Thoracic aorta (tissue), 2 donors: ENCODE measurements at places on chromosomes 16 and 17. TPM values are rescaled to one million over a fixed set of nuclear protein-coding genes. Genes with fewer than 3 reads are reported as not detected.

DNA sequence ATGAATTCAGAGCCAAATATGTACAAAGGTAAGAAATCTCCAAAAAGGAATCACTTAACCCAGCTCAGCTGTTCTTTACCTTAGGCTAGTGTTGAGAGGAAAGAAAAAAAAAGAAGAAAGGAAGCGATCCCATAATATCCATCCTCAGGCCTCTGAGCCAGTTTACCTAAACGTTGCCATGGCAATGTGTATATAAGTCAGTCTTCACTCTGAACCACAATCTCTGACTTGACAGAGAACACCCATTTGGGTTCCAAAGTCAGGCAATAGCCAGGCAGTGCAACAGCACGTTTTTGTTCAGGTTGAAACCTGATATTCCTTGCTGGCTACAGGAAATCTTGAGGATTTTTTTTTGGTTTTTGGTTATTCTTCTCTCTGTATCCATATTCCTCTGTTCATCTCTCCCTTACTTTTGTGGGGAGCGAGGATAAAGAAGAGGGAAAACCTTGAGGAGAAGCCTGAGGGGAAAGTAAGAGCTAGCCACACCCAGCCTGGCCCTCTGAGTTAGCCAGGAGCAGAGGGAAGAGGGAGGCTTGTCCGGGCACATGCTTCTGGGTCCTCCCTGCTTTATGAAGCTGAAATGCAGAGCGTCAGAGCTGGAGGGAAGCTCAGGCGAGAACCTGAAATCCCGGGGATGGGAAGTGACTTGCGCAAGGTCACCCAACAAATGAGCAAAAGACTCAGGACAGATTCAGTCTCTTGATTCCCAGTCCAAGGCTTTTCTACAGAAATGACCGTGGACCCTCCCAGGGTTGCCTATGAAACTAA, 152.7 kb downstream of the SOX9 start:
- no peaks in the 10 kb centered on the region for H3K4me1 ChIP-seq
- no peak overlapping the region for H3K27ac ChIP-seq
- no peak overlapping the region for H3K4me3 ChIP-seq
- H3K27me3 ChIP-seq, result no peaks in the 10 kb centered on the region
- H3K36me3 ChIP-seq, result no peaks in the 10 kb centered on the region

GRCh38 chr16:80006241-80007215, 406.0 kb upstream of the MAF start:
- H3K27ac ChIP-seq, result no peak overlapping the region
- H3K27me3 ChIP-seq, result no peaks in the 10 kb centered on the region
- no peaks in the 10 kb centered on the region for H3K36me3 ChIP-seq
- no peak for DNase-seq
- H3K4me1 ChIP-seq, result no peaks in the 10 kb centered on the region

GRCh38 chr17:73071066-73071999, 21.2 kb downstream of the SLC39A11 start:
- peaks cover 15% of the 10 kb centered on the region for H3K4me1 ChIP-seq
- H3K36me3 ChIP-seq, result peaks cover 8% of the 10 kb centered on the region
- no peak overlapping the region for H3K27ac ChIP-seq

GRCh38 chr17:2406903-2407790, 6.3 kb upstream of the MNT start:
- no peaks in the 10 kb centered on the region for H3K36me3 ChIP-seq
- H3K4me1 ChIP-seq, result peaks cover 53% of the 10 kb centered on the region
- peak overlapping the region; percentile 99 for H3K27ac ChIP-seq
- DNase-seq, result peak; percentile 76
- no peaks in the 10 kb centered on the region for H3K27me3 ChIP-seq

DNA sequence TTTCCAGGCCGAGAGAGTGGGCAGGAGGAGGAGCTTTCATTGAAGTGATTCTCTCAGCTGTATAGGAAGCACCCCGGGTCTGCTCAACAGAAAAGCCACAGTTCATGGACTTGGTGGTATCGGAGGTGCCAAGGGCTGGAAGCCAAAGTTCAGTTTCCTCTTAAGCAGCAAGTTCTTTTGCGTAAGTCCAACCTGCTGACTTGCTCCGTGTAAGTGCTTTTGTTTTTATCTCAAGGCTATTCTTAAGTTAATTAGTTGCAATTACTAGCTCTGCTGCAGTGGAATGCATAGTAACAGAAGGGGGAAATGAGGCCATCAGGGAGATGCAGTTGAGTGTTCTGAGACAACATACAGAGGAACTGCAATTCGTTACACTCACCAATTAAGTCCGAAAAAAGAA, 44.6 kb downstream of the SMIM36 start:
- no peak overlapping the region for H3K27ac ChIP-seq
- H3K4me1 ChIP-seq, result no peaks in the 10 kb centered on the region
- DNase-seq, result no peak
- no peaks in the 10 kb centered on the region for H3K36me3 ChIP-seq
- no peak overlapping the region for H3K4me3 ChIP-seq
- no peaks in the 10 kb centered on the region for H3K27me3 ChIP-seq

- no peaks in the 10 kb centered on the region for H3K4me1 ChIP-seq
- no peak overlapping the region for H3K27ac ChIP-seq
- H3K36me3 ChIP-seq, result peaks cover 59% of the 10 kb centered on the region
- H3K4me3 ChIP-seq, result no peak overlapping the region
- no peak for DNase-seq
Observed at GRCh38 chr17:75492555-75493168, 22.7 kb downstream of the CASKIN2 start.

GRCh38 chr17:64103391-64104364, 26.3 kb downstream of the ERN1 start:
- DNase-seq, result no peak
- H3K4me3 ChIP-seq, result no peak overlapping the region
- no peaks in the 10 kb centered on the region for H3K27me3 ChIP-seq
- H3K27ac ChIP-seq, result no peak overlapping the region

DNA sequence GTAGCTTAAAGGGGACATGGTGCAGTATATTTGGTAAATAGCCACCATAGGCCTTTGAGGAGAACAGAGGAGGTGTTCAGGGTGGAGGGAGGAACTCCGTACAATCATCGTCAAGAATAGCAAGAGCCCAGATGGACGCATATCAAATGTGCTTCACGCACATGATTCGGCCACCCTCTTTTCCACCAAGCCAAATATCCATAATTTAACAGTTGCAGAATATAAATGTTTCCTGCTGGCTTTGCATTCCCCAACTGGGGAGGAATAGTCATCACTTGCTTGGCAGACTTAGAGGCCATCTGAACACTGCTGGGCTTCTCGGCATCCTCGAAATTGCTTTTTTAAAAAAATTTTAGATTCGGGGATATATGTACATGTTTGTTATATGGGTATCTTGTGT, 111.9 kb upstream of the ERCC4 start:
- no peak overlapping the region for H3K27ac ChIP-seq
- no peak overlapping the region for H3K4me3 ChIP-seq
- H3K27me3 ChIP-seq, result no peaks in the 10 kb centered on the region
- DNase-seq, result no peak
- no peaks in the 10 kb centered on the region for H3K4me1 ChIP-seq

GRCh38 chr16:68382296-68382718, 66.0 kb downstream of the SMPD3 start:
- H3K36me3 ChIP-seq, result no peaks in the 10 kb centered on the region
- H3K27me3 ChIP-seq, result no peaks in the 10 kb centered on the region
- H3K4me3 ChIP-seq, result no peak overlapping the region
- no peaks in the 10 kb centered on the region for H3K4me1 ChIP-seq

DNA sequence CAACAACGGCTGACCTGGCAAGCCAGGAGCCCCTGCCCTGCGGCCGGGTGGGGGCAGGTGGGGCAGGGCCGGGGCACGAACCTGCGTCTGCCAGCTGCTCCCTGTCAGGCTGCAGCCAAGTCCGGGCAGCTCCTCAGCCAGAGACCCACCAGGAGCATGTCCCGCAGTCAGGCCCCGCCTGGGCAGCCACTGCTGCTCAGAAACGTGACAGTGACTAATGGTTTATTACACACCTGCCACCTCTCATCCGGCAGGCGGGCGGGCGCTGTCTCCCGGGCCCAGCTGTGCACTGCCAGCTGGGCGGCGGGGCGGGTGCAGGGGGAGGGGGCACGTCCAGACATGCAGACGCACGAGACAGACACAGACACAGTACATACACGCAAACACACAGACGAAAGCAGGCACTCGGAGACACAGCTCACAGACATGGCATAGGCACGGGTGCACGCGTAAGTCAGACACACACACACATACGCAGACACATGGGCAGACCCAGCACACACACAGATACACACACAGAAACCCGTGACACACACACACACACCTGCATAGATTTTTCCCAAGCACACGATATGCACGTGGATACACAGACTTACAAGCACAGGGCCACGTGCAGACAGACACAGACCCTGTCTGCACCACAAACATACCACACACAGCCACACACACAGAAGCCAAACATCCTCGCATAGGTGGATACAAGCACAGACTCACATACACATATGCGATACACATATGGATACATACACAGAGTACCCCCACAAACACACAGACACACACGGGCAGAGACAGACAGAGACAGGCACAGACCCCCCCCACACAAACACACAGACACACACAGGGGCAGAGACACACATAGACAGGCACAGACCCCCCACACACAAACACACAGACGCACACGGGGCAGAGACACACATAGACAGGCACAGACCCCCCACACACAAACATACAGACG, 248.3 kb upstream of the CIBAR2 start:
- DNase-seq, result no peak
- H3K36me3 ChIP-seq, result no peaks in the 10 kb centered on the region
- H3K4me1 ChIP-seq, result peaks cover under 1% of the 10 kb centered on the region
- H3K4me3 ChIP-seq, result no peak overlapping the region

GRCh38 chr17:50133028-50133768, 3.2 kb upstream of the SAMD14 start:
- peak overlapping the region; percentile 19 for H3K4me3 ChIP-seq
- H3K27ac ChIP-seq, result peak overlapping the region; percentile 86
- no peak for DNase-seq
- no peaks in the 10 kb centered on the region for H3K27me3 ChIP-seq

DNA sequence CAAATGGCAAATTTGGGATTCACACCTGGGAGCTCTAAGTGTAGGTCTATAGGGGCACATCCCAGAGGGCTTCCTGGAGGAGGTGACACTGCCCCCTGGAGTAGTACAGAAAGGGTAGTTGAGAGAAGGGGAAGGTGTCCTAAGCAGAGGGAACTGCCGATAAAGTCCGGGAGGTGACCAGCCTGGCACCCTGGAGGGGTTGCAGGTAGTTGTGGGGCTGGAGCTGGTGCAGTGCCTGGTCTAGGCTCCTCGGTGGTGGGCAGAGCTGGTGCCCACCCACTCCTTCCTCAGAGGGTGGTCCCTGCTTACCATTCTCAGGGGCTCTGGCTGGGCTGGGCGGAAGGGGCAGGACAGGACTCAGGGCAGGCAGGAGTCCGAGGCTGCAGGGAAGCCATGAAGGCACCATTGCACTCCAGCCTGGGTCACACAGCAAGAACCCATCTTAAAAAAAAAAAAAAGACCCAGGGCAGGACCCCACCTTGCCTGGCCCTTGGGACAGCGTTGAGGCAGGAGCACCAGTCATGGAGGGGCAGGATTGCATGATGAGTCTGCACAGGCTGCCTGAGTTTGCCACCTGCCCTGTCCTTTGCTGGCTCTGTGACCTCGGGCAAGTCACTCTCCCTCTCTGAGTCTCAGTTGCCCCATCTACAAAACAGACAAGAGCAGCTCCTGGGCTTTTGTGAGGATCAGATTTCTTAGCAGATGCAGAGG, 43.8 kb downstream of the LAT start:
- H3K4me1 ChIP-seq, result no peaks in the 10 kb centered on the region
- H3K4me3 ChIP-seq, result no peak overlapping the region
- no peaks in the 10 kb centered on the region for H3K27me3 ChIP-seq

- peak overlapping the region; percentile 98 for H3K4me3 ChIP-seq
- no peaks in the 10 kb centered on the region for H3K27me3 ChIP-seq
- DNase-seq, result no peak
- no peaks in the 10 kb centered on the region for H3K4me1 ChIP-seq
Observed at GRCh38 chr16:4693956-4694641, 737 bp downstream of the NUDT16L1 start.

GRCh38 chr17:51422634-51423033, 162.3 kb downstream of the UTP18 start:
- no peak overlapping the region for H3K4me3 ChIP-seq
- H3K27ac ChIP-seq, result no peak overlapping the region
- no peaks in the 10 kb centered on the region for H3K4me1 ChIP-seq
- DNase-seq, result no peak
- H3K36me3 ChIP-seq, result no peaks in the 10 kb centered on the region
- H3K27me3 ChIP-seq, result no peaks in the 10 kb centered on the region

Gene RPRML
- not detected for total RNA-seq

Gene TOX3
- total RNA-seq, result not detected

Gene HOXB8
- total RNA-seq, result 1.4 TPM

Gene C17orf107
- total RNA-seq, result 5.6 TPM

Gene MYH1
- not detected for total RNA-seq
